ENCODE measurements at places on chromosomes 13 and 19.

GRCh38 chr19:18349524-18350128 lies 9.2 kb downstream of the PGPEP1 start:
- no peak for DNase-seq

GRCh38 chr13:30418075-30418716 lies 4.1 kb upstream of the UBE2L5 start:
- DNase-seq, result no peak

DNA sequence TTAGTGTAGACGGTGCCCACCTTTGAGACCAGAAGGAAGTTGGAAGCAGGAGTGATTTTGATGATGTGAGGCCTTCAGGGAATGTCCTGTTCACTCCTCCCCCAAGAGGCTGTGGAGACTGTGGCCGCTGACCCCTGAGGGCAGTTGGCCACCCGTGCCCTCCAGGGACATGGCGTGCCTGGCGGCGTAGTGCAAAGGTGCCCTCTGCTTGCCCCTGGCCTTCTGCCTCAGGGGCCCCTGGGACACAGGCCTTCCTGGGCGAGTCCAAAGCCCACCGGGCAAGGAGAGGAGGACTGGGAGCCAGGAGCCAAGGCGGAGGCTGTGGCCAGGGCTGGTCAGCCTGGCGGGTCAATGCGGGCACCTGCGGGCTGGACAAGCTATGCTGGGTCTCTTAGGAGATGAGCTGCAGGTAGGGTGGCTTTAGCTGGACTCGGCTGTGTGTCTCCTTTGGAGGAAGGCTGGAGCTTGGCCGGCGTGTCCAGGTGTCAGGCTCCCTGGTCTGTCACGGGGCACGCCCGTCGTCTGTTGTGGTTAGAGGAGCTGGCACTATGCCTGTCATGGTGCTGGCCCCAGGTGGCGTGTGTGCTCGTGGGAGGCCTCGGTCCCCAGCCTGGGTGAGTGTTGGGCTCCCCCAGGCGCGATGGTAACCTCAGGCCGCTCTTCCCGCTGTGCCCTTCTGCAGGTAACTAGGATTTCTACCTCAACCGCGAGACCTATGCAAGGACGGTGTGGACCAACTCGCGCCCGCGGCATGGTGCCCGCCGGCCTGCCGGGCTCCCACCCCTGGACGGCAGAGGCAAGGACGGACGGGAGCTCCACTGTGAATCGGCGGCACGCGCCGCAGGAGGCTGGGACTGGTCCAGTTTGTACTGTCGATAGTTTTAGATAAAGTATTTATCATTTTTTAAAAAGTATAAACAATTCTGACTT lies 6.8 kb downstream of the PLEKHJ1 start:
- no peak for DNase-seq

- no peak for DNase-seq
Measured at GRCh38 chr13:39273953-39274738, 235.9 kb downstream of the NHLRC3 start.

GRCh38 chr19:38134540-38135149 lies 89.4 kb downstream of the DPF1 start:
- DNase-seq, result no peak

- no peak for DNase-seq
Measured at GRCh38 chr13:78430166-78430791, 173.1 kb downstream of the POU4F1 start.

DNA sequence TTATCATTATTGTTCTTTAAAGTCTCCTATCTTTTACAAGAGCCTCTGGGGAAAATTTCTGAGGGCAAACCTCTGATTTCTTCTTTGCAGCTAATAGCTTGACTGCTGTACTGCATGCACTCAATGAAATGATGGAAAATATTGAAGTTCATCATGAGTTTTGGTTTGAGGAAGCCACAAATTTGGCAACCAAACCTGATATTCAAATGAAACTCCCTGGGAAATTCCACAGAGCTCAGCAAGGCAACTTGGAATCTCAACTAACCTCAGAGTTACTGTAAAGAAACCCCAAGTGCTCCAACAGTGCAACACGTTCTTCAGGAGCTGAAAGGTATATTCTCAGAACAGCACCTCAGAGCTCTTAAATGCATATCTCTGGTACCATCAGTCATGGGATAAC lies 14.2 kb upstream of the RNF6 start:
- DNase-seq, result no peak

GRCh38 chr13:21966014-21966413 lies 295.1 kb downstream of the FGF9 start:
- no peak for DNase-seq

- no peak for DNase-seq
Measured at GRCh38 chr13:67228031-67228430, 2.1 kb downstream of the PCDH9 start.

GRCh38 chr13:103539265-103539664 lies 473.0 kb upstream of the SLC10A2 start:
- no peak for DNase-seq

DNA sequence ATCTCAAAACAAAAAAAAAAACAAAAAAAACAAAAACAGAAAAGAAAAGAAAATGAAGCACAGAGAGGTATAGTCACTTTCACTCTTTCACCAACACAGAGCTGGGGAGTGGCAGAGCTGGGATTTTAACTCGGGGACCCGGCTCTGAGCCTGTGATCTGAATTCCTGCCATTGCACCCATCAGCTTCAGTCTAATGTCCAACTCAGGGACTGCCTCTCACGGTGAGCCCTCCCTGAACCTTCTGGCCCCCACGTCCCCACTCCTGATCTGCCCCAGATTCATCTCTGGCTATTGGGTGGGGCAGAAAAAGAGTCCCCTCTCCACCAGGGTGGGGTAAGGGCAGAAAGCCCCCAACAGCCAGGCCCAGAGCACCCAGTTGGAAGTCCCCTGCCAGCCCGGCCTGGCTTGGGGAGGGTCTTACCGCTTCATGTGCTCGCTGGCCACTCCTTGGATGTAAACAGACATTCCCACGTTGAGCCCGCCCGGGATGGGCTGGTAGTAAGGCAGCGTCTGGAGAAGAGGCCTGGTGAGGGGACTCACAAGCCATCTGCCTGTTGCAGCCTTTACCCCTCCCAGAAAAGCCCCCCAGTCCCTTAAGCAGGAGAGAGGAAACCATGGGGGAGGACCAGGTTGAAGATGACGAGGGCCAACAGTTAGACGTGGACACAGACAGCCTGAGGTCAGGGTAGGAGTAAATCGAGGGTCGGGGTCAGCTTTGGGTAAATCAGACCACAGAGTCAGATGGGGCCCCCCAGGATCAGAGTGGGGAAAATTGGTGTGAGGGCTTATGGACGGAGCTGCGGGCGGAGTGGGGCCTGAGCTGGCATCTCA lies 520 bp downstream of the LGALS4 start:
- no peak for DNase-seq

DNA sequence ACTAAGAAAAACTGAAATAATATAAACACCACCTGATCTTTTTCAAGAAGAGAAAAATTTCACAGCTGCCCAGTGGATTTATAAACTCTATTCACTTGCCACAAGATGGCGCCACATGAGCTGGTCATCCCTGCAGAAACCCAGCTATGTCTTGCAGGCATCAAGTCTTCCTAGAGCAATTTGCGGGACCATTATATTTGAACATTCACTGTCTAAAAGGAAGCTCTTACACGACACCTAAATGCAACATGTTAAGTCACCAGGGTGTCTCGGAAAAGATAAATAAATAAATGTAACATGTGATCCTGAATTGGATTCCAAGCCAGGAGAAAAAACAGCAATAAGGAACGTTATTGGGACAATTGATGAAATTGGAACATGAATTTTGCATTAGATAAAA lies 20.3 kb upstream of the AKT2 start:
- DNase-seq, result peak; percentile 36

GRCh38 chr13:71082631-71083030 lies 784.4 kb downstream of the DACH1 start:
- DNase-seq, result no peak

- DNase-seq, result no peak
Measured at GRCh38 chr13:53749306-53749705, 720.7 kb downstream of the OLFM4 start.

GRCh38 chr13:25024175-25024574 lies 71.8 kb upstream of the PABPC3 start:
- no peak for DNase-seq

DNA sequence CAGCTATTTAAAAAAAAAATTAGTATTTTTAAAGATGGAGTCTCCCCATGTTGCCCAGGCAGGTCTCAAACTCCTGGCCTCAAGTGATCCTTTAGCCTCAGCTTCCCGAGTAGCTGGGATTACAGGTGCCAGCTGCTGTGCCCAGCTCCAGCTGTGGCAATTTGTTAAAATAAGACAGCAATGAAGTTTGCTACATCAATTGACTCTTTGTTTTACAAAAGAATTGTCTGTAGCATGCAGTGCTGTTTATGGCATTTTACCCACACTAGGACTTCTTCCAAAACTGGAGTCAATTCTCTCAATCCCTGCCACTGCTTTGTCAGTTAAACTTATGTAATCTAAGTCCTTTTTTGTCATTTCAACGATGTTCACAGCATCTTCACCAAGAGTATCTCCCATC lies 49.3 kb downstream of the NDFIP2 start:
- no peak for DNase-seq

GRCh38 chr19:3161453-3161852 lies 17.1 kb upstream of the S1PR4 start:
- DNase-seq, result no peak

DNA sequence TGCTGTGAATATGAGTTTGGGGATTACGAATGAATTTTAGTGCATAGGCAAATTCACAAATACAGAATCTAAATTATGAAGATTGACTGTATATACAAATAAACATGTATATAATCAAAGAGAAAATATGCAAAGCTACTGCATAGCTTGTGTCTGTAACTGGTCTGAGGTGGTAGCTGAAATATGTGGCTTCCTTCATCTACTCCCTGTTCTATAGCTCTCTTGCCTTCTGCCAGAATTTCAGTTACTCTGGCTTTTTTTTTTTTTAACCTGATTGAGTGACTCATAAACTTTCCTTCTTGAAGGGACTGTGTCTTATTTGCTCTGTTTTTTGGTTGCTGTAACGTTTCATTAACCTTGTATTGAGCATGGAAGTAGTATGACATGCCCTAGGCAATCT lies 26.6 kb downstream of the DNAJC3 start:
- DNase-seq, result no peak

GRCh38 chr13:30846311-30846710 lies 59.8 kb upstream of the MEDAG start:
- no peak for DNase-seq

GRCh38 chr19:38068826-38069225 lies 155.2 kb downstream of the DPF1 start:
- no peak for DNase-seq

DNA sequence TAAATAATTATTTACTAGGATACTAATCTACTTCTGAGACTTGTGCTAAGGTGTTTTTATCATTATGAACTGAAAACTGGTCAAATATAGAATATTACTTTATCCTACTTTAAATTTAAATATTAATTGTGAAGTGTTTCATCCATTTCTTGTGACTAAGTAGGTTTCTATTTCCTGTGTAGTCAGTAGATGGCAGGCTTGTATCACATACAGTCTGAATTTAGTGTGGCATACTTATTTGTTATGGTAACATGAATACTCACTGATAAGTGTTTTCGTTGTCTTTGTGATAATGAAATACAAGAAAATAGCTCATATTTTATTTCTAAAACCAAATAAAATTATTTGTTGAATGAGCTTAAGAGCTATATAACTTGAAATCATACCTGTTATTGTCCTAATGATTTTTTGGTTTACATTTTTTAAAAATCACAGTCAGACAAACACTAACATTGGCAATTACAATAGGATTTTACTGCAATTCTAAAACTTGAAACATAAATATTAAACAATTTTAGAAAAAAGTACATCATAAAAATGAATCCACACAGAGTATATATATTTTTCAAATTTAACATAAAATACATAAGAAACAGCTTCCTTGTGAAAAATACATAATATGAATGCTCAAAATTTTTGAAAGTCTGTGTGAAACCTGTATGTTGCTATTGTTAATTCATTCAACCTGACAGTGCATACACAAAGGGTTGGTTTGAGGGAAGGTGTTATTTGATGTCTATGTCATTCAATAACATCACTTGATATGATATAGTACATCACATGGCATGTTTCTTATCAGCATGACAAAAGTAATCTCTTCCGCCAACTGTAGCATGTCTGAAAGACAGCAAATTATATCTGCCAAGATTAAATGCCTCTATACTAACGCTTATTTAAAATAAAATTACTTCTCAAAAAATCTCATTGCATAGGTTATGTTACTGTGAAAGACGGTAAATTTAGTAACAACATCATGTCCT lies 904.8 kb upstream of the PCDH20 start:
- no peak for DNase-seq
